ENCODE measurements at places on chromosomes 12 and 14.

DNA sequence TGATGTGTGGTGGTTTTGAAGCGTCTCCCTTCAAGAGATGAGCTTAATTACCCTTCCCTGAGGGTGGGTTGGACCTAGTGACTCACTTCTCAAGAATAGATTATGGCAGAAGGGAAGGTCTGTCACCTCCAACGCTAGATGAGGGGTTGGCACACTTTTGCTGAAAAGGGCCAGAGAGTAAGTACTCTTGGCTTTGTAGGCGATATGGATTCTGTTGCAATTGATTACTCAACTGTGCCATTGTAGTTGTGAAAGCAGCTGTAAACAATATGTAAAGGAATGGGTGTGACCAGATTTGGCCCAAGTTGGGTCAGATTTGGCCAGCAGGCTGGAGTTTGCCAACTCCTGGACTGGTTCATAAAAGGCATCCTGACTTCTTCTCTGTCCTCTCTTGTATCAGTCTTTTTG is 53.3 kb downstream of the SMIM41 start:
- DNase-seq, result no peak

DNA sequence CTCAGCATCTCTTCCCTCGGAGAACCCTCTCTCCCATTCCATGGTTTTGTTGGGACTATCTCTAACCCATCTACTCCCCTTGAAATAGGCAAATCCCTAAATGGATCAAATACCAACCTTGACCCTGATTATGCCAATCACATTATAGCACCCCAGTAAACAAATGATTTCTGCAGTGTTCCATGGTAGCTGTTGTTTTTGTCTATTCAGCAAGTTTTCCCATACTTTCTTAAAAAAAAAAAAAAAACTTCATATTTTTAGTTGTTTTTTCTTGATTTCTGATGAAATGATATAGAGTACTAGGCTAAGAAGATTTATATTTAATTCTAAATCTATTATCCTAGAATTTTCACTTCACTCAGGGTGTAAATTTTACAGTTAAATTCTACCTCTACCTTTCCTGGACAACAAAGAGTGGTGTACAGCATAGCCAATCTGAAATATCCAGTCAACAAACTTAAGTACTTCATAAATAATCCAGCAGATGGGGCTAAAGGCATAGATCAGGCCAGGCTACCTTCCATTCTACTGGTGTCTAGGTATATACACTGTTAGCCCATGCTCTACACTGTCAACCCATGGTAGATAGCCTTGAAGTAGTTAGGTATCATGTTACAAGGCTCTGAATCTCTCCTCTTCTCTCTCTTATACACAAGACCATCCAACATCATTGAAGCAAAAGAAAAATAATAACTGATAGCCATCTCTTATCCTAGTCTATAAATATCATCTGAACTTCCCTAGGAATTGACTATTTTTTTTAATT is 82.2 kb downstream of the PLEKHG7 start:
- DNase-seq, result peak; percentile 65

- DNase-seq, result no peak
These were observed 95.1 kb upstream of the COCH start for GRCh38 chr14:30779210-30779609.

DNA sequence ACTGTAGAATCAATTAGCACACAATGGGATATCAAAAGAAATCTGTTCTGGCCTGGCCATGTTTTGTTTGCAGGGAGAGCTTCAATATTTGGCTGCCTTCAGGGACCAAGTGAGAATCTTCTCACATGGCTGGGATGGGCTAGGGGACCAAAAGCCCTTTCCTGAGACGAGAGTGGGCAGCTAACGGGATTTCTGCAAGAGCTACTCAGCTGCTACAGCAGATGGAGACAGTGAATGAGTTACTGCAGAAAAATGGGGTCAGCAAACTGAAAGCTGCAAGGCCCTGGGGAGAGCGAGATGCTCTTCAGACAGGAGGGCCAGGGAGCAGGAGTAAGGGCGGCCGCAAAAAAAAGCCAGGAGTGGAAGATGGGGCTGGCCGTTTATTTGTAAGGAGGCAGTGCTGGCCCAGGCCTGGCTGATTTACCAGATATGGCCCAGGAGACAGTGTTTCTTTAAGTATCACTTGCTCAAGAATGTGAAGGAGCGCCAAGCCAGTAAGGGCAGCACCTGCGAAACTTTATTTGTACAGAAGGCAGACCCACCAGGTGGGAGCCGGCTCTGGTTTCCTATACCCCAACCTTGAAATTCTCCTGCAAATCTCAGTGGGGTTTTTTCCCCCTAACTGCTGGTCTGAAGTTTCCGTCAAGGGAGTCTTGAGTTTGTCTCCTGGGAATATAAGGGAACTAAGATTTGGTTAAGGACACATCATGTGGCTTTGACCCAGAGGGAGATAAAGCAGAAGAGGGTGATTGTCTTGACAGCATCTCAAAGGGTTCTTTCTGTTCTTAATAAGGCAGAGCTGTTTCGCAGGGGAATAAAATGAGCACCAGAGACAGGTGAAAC is 57.8 kb downstream of the SSH1 start:
- DNase-seq, result no peak

- no peak for DNase-seq
These were observed 95.2 kb downstream of the CALM1 start for GRCh38 chr14:90491911-90492531.

- no peak for DNase-seq
These were observed 5.3 kb upstream of the HECTD1 start for GRCh38 chr14:31212893-31213292.

DNA sequence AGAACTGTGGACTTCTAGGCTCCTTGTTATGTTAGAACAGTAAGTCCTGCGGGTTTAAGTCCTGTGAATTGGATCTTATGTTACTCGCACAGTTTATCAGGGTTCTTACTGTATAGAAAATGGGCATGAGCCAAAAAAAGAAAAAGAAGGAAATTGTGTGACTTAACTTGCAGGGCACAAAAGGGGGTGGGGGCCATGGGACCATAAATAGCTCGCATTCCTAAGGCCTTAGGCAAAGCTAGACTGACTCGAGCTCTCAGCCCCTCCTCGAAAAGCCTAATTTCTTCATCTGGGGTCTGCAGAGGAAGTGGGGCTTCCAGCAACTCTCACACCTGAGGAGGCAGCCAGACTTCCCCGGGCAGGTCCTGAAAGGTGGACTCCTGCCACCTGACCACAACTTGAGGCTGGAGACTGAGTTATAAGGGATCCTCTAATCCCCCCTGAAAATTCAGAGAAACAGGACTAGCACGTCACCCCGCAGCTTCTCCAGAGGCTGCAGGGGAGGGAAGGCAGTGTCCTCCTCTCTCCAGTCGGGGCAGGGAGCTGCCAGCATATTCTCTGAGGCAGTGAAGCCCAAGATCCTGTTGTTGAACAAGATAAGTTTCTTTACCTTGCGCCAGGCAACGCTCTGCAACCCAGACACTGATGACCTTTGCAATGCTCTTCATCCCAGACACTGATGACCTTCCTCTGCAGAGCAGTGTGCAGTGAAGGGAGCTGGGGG is 280.5 kb downstream of the PCNX1 start:
- no peak for DNase-seq

- DNase-seq, result no peak
These were observed 336.9 kb downstream of the BMP4 start for GRCh38 chr14:53619691-53620231.

DNA sequence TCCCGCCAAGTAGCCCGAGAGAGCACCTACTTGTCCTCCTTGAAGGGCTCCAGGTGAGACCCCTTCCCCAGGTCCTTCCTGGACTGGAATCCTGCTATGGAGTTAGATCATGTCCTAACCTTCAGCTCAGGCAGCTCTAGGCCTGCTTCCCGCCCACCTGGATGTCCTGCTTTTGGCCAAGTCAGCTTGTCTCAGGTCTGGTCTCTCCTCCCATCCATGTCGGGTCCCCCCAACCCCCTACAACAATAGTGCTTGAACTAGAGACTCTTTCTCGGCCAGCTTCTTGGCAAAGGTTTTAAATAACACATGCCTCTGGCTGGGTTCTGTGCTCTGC is 3.6 kb downstream of the NAB2 start:
- no peak for DNase-seq

DNA sequence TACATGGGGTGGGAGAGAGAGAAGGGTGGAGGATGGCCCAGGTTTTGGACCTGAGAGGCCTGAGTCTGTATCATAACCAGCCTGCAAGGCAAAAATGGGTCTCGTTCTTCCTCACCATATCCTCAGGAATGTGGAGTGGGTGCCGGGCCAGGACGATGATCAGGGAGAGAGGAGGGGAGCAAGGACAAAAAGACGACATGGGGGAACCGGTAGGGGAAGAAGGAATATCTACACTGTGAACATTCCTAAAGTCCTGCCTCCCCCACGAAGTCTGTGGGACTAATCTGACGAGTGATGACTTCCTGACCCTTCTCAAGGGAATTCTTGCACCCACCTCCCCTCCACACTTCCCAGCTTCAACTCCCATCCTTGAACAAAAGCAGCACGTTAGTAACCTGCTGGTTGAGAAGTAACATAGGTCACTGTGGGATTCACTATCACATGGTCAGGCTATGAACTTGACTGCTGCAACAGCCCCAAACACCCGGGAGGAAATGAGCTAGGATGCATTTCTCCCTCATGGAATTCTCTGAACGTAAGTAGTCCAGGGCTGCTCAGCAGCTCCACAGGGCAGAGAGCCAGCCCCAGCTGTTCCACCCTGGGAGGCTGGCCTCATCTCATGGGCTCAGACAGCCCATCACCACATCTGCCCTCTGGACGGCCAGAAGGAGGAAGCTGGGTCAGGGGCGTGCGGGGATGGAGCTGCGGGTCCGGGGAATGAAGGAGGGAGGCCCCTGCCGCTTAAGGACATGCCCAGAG is 36.8 kb upstream of the VWF start:
- DNase-seq, result no peak

DNA sequence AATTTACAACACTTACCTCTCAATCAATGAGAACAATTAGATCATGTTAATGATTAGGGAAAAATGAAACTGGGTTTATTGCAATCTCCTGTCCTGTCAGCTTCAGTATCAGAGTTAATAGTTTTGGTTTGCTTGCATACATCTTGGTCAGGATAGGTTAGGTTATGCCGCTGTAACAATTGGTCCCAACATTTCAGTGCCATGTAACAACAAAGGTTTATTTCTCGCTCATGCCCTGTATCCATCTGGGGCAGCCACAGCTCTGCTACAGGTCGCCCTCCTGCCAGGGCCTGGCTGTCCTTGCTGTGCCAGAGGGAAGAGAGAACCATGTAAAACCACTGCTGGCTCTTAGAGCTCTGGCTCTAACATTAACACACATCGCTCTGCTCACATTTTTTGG is 30.5 kb upstream of the SPTLC2 start:
- no peak for DNase-seq

DNA sequence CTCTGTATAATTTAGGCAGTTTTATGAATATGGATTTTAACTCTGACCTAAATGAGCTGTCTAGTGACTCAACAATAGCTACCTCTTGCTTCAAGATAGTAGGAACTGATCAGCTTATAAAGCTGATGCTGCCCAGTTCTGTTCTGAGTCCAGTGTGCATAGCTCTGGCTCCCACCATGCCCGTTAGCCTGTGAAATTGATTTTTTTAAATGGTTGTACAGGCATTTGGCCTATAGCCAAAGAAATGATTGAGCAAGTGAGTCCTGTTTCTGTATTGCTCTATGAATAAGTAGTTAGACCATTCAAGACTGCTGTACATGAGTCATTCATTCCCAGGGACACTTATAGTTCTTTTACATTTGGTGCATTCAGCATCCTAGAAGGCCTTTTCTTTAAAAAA is 36.4 kb downstream of the SAMD4A start:
- no peak for DNase-seq

DNA sequence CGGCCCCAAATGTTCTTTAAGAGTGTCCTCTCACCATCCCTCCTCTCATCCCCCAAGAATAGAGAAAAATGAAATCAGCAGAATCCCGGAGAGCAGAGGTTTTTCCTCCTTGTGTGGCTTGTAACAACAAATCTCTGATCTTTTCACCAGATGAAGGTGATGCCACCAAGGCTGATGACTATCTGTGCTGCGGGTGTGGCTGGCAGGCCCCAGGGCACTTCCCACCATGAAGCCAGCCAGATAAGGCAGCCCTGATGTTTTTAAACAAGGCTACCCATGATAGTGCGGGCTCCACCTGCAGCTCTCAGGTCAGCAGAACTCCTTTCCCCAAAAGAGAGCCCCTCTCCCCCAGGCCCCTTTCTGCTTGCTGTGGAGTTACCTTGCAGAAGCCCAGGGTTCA is 58.0 kb upstream of the PARP11 start:
- no peak for DNase-seq

GRCh38 chr12:12899530-12900380 is 8.4 kb downstream of the GPRC5A start:
- DNase-seq, result no peak

DNA sequence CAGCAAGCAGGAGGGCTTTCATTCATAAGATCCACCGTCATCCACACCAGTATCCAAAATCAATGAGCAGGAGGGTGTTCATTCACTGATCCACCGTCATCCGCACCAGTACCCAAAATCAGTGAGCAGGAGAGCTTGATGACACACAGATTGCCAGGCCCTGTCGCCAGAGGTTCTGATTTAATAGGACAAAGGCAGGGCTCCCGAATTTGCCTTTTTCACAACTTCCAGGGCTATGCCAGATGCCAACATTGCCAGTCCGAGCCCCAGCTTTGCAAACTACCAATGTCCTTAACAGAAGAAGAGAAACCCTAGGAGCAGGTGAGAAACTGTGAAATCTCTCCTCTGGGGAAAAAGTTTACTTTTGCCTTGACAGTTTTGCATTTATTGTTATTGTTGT is 115.0 kb downstream of the SLC15A4 start:
- no peak for DNase-seq

GRCh38 chr12:16018306-16018705 is 107.2 kb downstream of the DERA start:
- DNase-seq, result no peak

- no peak for DNase-seq
These were observed 242.0 kb downstream of the BMP4 start for GRCh38 chr14:53714495-53715192.

- DNase-seq, result no peak
These were observed 34.8 kb upstream of the TSPAN9 start for GRCh38 chr12:3042394-3042793.

DNA sequence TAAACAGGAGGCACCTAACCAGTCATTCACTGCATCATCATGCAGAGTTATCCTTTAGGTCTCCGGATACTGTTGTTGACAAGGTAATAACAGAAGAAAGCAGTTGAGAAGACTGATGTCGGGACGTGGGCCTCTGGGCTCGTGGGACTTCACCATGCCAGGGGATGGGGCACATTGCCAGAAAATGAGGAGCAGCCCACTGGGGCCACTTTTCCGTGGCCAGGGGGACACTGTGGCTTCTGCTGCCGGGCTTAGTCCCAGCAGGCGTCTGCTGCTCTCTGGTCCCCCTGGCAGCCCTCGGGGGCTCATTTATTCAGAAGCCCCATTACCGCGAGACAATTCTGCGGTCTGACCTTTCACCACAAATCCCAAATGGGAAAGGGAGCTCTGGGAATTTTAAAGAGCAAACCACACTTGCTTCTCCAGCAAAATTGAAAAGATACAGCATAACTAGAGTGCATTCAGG is 201.2 kb downstream of the DAD1 start:
- DNase-seq, result peak; percentile 35

- no peak for DNase-seq
These were observed 197.8 kb upstream of the FRMD6 start for GRCh38 chr14:51453869-51454268.

DNA sequence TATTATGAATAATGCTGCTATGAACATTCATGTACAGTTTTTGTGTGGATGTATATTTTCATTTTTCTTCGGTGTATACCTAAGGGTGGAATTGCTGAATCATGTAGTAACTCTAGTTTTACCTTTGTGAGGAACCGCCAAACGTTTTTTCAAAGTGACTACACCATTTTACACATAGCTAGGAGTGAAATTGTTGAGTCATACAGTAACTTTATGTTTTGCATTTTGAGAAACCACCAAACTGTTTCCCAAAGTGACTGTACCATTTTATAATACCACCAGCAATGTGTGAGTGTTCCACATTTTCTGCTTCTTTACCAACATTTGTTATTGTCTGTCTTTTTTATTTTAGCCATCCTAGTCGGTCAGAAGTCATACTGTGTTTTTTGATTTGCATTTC is 3.1 kb upstream of the TPH2 start:
- no peak for DNase-seq

Data from SK-N-MC (cell line).